ENCODE measurements at places on chromosomes 3 and 15. TPM values are rescaled to one million over a fixed set of nuclear protein-coding genes. Genes with fewer than 3 reads are reported as not detected.

Gene IL12A
- 3.0 TPM for total RNA-seq

Gene RTP1
- not detected for total RNA-seq

Gene IMPDH2
- 119 TPM for total RNA-seq

Gene FAM174B
- 11.2 TPM for total RNA-seq

Gene IMPG2
- 0.26 TPM for total RNA-seq

Gene CCDC54
- total RNA-seq: not detected

Gene CDHR4
- total RNA-seq: not detected

Gene GNAT1
- total RNA-seq: not detected

Gene C3orf49
- not detected for total RNA-seq

Gene UBR1
- total RNA-seq: 28.2 TPM

Gene LINGO1
- total RNA-seq: 4.5 TPM

Gene MUC4
- 0.05 TPM for total RNA-seq

Gene CFAP100
- not detected for total RNA-seq

Gene PLA2G4E
- not detected for total RNA-seq

Gene TNNC1
- total RNA-seq: 12.4 TPM

Gene EPHB1
- 4.1 TPM for total RNA-seq

Gene GHSR
- not detected for total RNA-seq

Gene ABCF3
- total RNA-seq: 70.9 TPM

Gene TMEM202
- not detected for total RNA-seq

Gene CISH
- 0.75 TPM for total RNA-seq

Gene ACP3
- total RNA-seq: not detected
